Activated CD4-positive, alpha-beta T cell treated with anti-CD3 and anti-CD28 coated beads for 4 hours (primary cell): ENCODE measurements at places on chromosomes 6 and 20.

DNA sequence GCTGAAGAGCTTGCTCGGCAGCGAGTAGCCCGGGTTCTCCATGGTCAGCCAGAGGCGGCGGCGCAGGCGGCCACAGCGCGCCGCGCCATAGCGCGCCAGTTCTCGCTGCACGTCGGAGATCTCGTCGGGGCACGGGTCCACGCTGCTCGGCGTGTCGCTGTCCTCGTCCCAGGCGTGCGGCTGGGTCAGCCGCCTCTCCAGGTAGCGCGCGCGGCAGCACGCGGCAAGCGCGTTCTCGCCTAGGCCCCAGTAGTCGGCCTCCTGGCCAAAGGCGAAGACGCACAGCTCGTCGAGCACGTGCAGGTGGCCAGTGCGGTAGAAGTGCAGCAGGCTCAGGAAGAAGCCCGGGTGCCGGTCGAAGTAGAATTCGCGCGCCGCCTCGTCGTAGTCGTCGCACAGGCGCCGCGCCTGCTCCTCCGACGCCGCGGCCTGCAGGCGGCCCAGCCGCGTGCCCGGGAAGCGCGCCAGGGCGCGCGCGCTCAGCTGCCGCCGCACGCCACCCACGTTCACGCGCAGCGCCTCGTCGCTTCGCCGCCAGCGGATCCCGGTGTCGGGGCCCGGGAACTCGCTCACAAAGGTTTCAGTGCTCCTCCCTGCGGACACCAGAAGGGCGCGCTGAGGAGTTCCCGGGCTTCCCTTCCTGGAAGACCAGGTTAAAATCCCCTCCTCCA lies 2.7 kb downstream of the KCNS1 start:
- DNase-seq = no peak

DNA sequence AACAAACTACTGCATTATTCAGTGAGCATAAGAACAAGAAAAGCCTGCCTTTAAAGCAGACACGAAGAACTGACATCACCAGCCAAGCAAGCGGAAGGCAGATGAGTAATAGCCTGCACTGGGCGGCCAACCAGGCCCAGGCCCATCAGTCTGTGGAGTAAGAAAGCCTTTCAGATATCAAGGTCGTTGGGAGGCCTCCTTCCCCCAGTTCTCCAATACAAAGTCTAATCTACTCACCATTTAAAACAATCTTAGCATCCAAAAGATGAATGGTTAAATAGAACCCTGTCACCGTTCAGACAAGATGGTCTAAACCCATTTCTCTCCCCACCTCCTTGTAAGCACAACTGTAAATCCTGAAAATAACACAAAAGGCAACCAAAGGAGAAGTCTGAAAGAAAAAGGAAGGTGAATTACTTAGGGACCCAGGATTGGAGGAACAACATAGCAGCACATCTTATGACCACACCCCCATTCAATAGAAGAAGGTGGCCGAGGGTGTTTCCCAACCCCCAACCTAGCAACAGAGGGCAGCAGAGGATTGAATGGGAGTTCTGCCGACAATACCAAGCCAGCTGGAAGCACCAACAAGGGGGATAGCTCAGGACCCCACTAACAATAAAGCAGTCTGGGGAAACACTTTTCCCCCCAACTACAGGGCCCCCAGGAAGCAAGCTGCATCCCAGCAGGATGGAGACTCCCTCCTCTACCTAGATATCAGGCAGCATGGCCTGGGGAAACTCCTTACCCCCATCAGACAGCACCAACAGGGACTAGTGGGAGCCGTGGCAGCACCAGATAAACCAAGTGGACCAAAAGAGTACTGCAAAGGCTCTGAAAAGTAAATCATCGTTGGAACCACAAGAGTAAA lies 67.9 kb downstream of the ZHX3 start:
- no peak for DNase-seq

DNA sequence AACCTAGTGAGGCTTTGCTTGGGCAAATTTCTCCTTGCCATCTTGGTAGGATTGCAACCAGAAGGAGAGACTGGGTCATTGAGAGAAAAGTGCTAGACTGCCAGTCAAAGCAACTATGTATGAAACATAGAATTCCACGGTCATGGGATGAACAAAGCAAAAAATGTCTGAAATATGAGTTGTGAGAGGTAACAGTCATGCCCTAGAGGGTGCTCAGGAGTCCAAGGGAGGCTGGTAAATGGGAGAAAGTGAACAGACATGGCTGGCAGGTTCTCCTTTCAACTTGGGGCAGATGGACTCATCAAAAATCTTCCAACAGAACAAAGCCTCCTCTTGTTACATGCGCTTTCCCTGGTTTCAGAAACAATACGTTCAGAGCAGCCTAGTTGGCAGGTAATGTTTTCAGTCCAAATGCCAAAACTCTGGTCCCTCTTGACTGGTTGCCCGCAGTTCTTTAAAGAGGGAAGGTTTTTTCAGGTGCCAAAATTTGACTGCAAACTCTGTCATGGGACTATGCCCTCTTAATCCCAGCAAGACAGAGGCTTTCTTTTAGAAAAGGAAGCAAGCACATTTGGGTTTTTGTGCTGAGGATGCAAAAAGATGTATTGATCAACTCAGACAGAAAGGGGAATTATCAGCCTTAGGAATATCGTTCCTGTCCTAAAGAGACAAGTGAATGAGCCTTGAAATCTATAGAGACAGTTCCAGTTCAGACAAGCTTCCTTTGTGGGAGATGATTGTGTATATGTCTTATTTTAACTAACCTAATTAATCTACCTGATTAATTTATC lies 68.5 kb upstream of the SASH1 start:
- no peak for DNase-seq

DNA sequence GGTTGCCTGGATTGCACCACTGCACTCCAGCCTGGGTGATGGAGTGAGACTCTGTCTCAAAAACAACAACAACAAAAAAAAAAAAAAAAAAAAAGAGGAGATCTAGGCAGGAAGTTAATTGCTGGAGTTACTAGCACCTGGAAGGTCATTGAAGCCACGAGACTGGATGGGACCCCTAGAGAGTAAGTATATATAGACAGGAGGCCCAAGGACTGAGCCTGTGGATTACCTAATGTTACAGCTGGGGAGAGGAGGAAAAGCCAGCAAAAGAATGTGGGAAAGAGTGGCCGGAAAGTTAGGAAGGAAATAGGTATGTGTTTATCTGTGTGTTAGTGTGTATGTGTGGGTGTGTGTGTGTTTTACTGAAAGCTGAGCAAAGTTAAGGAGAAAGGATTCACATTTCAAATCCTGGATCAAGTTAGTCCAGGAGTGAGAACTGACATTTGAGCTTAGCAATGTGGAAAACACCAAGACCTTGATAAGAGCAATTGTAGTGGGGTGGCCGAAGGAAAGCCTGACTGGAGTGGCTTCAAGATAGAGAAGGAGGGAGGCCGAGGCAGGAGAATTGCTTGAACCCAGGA lies 38.4 kb downstream of the ANKRD6 start:
- DNase-seq = no peak

DNA sequence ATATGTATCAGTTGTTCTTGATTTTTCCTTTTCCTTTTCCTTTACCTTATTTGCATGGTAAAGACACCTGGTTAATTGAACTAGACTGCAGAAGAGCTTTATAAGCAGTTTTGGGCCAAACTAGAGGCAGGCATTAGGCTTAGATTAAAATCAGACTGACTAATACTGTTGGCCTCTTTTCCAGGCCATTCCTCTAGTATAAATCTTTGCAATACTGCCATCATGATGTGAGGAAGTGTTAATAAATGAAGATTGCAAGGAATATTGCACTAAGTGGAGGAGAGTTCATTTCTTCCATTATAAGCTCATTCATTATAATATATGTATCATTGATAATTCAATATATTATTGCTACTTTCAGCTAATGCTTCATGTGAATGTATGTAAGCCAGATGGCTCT lies 163.8 kb downstream of the MMUT start:
- DNase-seq = no peak

GRCh38 chr20:2631228-2631627 lies 21.2 kb upstream of the NOP56 start:
- DNase-seq = no peak

- no peak for DNase-seq
Observed at GRCh38 chr6:6217855-6218758, 102.4 kb downstream of the F13A1 start.

DNA sequence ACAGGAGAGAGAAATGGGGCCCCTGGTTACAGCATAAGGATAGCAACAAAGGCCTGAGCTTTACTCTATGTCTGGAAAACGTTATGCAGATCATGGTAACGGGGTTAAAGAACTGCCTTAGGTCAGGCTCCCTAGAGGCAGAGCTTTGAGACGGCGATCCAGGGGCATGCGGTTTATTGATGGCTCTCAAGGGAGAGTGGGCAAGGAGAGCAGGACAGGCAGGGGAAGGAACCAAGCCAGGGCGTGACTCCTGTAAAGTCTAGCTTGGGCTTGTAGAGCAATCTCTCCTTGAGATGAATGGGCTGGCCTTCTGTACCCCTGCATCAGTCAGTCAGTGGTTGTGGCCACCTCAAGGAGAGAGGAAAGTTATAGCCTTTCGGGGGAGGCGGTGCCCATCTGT lies 12.5 kb upstream of the FERMT1 start:
- DNase-seq = no peak

- DNase-seq = no peak
Observed at GRCh38 chr6:119249319-119249718, 100.2 kb downstream of the MAN1A1 start.

- no peak for DNase-seq
Observed at GRCh38 chr6:165616116-165616515, 46.9 kb downstream of the PDE10A start.

DNA sequence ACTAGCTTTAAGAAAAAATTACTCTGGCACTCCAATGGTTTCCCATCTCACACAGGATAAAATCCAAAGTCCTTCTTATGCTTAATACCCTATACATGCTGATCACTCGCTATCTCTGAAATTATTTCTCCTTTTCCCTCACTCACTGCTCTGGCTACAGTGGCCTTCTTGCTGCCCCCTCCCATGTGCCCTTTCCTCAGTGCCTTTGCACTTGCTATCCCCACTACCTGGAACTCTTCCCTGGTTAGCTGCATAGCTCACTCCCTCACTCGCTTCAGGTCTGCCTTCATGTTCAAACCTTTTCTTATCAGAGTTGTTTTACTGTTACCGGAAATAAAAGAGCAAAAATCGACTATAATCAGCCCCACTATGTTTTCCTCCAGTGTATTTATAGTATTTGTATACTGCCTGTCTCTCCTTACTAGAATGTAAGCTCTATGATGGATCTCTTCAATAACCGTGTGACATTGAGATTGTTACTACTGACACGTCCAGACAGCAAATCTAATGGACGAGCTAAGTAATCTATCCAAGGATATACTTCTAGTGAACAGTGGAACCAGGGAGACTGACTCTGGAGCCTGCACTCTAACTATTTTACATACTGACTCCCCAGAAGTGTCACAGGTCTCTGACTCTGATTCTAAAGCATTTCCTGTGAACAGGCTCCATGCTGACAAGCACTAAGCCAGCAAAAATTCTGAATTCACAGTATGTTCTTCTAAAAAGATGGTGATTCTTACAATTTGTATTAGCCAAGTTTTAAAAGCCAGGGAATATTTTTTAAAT lies 25.1 kb downstream of the FKBP5 start:
- DNase-seq = no peak

DNA sequence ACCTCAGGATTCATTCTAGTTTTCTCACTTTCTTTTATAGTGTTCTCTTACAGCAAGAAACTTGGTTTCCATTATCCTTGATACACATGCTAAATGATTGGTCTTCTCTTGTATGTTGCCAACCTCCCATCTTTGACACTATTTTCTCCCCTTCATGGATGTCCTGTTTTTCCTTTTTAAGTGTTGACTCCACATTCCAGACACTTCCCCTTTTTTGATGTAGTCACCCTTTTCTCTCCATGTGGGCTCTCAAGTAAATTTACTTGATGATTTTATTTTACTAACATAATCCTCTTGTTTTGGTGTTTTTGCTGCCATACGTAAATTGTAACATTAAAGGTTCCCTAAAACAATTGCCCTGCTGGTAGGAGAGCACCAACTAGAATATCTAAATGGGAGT lies 148.1 kb downstream of the ZFAND3 start:
- no peak for DNase-seq

DNA sequence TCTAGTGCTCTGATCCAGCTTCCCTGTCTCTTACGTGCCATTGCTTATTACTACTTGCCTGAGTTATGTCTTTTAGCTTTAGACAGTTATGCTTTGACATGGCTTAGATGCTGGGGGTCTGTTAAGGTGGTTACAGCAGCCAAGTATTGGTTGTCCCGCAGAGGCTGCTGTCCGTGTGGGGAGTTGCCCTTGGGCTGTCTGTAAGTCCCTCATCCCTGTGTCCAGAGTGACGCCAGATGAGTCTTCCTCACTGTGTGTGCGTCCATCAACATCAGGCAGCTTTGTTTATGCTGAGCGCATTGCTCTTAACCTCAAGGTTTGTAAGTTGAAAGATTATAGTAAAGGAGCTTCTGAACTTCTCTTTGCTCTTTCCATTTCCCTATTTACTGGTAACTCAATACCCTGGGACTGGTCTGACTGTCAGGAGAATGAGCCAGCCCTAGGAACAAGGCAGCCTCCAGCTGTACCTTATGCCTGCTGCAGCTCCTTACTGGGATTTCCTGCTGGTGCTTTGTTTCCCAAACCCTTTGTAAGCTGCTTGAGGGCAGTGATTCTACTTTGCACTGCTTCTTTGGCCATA lies 7.2 kb downstream of the FAM120B start:
- no peak for DNase-seq

DNA sequence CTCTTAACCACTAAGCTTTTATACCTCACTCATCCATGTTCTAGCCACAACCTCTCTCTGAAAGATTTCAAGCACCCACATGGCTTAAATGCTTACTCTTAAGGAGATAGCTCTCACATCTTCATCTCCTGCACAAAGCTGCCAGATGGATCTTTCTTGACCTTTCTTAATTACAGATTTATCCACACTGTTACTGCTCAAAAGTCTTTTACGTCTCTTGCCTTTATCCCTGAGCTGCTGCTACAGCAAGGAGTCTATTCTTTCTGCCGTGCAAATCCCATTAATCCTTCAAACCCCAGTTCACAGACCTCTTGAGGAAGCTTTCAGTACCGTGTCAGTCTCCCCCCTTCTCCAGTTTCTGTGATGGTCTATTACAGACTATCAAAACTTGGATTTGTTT lies 54.6 kb downstream of the B4GALT5 start:
- no peak for DNase-seq

- peak; percentile 60 for DNase-seq
Observed at GRCh38 chr6:31821301-31822035, 6.1 kb upstream of the HSPA1B start.

GRCh38 chr6:113539202-113539601 lies 317.9 kb upstream of the MARCKS start:
- DNase-seq = no peak

- no peak for DNase-seq
Observed at GRCh38 chr6:119821380-119821779, 471.8 kb upstream of the MAN1A1 start.

GRCh38 chr20:63754008-63754407 lies 14.4 kb downstream of the SLC2A4RG start:
- no peak for DNase-seq

DNA sequence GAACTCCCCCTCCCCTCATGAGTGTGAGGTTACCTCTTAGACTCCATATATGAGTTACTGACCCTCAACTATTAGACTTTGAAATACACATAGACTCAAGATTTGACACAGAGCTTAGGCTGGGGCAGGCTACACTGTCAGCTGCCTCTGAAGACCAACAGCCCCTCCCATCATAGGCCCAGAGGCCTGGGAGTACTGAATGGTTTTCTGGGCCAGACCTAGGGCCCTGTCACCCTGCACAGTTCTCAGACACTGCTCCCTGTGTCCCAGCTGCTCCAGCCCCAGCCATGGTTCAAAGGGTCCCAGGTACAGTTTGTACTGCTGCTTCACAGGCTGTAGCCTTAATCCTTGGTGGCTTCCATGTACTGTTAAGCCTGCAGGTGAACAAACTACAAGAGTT lies 132.1 kb upstream of the MOCS1 start:
- DNase-seq = no peak
